ENCODE measurements at places on chromosomes 12 and 14.

DNA sequence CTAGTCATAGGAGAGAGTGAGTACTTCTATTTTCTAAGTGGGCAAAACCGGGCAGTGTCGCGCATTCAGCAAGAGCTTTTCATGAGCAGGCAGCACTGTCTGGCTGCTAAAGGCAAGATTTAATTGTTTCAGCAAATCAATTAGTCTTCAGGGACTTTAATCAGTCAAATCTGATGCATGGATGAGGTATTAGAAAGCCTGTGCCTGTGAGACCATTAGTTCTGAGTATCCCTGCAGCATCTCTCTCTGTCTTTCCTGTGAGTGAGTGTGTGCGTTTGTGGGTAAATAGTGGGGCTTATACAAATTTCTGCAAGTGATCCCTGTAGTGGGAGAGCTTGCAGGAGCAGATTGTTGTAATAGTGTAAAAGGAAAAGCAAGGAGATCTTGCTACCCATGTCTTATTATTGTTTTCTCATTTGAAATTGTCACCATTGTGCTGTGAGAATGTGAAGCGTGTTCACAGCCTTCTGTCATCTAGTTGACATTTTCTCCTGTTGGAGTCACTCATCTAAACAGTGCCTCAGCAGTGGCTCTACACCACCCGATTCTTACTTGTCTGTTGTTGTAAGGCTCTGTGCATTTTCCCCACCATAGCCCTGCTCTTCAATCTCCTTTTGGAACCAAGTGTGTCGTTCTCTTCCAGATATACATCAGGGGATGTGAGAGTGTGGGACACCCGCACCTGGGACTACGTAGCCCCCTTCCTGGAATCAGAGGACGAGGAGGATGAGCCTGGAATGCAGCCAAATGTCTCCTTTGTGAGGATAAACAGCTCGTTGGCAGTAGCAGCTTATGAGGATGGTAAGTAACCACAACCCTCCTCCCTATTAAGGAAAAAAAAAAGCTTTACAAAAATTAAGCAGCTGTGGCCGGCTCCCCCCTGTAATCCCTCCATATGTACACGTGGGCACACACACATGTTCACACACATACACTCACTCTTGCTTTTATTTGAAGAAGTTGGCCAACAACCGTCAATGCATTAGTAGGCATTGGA, 53.6 kb downstream of the FBXW8 start:
- DNase-seq, result no peak

DNA sequence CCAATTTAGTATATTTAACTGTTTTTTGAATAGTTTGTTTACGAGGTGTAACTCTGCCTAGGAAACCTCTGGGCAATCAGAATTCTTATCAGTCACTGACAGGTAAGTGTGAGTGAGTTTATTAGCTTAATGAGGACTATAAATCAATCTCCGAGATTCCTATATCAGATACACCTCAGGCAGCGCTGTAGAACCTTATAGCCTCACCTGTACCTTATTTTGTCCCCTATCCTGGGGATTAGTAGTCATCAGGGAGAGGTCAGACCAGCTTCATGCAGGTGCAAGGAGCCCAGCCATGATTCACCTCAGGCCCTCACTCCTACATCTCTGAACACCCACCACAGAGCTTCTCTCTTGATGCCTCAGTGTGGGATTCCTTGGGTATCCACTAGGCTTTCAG, 256.0 kb downstream of the KTN1 start:
- no peak for DNase-seq

- no peak for DNase-seq
Measured at GRCh38 chr12:28866296-28866695, 282.8 kb upstream of the FAR2 start.

GRCh38 chr12:6262623-6263022, 47.9 kb upstream of the PLEKHG6 start:
- no peak for DNase-seq

DNA sequence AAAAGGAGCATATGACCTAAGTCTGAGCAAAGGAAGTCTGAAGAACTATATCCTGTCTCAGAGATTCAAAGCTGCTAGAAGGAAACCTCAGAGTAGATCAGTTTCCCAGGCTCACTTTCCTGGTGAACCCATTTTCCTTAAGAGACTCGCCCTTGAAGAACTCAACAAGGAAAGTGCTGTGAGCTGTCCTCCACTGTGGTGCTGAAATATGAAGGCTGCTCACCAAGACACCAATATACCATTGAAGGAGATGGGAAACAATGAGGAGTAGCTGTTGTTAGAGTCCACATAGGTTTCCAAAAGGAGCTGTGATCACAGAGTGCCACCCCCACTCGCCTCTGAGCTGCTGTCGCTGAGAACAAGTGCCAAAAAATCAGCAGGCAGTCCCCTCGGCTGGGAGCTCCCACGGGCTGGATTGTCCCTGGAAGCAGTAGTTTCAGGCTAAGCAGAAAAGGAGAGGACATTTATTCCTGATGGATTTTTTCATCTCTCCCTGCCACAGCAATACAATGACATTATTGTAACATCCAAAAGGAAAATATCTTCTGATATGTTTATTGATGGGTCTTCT, 282.1 kb downstream of the RPS29 start:
- DNase-seq, result no peak

DNA sequence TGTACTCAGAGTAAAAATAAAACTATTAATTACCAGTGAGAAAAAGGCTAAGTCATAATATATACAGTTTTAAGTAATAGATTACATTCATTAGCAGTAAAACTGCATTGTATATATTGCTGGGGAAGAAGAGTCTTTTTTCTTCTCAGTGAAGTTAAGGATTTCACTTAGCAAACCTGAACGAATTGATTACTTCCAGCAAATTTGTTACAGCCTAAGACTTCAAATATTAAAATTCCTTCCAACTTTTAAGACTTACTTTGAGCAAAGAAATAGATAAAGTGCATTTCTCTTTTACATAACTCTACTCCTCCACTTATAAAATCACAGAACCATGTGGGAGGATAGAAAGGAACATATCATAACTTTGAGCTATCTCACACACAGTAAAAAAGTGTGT, 43.3 kb downstream of the PIK3C2G start:
- no peak for DNase-seq

- no peak for DNase-seq
Measured at GRCh38 chr12:46087916-46088439, 97.6 kb upstream of the SCAF11 start.

DNA sequence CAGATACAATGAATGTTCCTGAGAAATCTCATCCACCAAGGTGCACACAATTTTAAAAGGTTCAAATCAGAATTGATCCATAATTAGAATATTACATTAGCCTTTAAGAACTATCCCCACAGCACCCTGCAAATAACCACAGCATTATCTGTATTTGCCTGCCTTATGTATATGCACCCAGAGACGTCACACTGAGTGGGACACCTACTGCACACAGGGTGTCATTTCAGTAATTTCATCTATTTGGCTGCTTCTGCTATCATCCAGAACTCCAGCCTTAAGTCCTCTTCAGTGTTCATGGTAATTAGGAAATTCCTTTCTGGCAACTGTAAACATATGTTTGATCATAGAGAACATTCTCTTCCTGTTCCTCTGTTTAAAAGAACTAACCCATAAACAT, 298.4 kb downstream of the SYT1 start:
- no peak for DNase-seq

DNA sequence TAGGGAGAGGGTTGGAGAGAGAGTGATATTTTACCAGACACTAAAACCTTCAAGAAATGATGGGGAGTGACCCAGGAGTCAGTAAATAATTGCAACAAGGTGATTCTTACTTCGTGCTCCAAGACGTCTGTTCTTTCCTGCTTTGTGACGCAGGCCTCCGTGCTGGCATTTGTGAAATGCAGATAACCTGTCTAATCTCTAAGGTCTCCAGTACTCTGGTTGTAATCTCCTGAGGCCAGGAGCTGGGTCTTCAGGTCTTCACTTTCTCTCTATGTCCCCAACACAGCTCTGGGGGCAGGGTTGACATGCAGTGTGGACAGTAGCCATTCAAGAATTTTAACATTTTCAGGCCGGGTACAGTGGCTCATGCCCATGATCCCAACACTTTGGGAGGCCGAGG, 53.1 kb downstream of the CD9 start:
- DNase-seq, result no peak

DNA sequence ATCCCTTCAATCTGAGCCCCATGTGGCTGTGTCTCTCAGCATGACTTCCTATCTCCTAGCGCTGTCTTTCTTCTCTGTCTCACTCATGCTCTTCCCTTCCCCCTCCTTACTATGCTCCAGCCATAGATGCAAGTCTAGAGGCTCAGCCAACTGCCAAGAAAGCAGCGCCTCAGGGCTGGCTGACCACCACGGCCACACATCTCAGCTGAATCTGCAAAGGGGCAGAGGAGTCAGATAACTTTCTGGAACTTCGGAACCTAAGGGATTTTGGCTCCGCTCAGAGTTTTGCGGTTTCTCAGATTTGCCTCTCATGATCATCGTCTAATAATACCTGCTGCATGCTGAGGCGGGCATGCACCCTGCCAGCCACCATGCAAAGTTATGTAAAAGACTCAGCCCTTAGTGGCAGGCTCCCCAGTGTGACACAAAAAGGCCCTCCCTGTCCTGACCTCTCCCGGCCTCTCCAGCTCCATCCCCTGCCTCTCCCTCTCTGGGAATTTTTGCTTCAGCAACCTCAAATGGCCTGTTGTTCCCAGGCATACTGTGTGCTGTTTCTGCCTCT, 5.0 kb upstream of the FGF6 start:
- no peak for DNase-seq

DNA sequence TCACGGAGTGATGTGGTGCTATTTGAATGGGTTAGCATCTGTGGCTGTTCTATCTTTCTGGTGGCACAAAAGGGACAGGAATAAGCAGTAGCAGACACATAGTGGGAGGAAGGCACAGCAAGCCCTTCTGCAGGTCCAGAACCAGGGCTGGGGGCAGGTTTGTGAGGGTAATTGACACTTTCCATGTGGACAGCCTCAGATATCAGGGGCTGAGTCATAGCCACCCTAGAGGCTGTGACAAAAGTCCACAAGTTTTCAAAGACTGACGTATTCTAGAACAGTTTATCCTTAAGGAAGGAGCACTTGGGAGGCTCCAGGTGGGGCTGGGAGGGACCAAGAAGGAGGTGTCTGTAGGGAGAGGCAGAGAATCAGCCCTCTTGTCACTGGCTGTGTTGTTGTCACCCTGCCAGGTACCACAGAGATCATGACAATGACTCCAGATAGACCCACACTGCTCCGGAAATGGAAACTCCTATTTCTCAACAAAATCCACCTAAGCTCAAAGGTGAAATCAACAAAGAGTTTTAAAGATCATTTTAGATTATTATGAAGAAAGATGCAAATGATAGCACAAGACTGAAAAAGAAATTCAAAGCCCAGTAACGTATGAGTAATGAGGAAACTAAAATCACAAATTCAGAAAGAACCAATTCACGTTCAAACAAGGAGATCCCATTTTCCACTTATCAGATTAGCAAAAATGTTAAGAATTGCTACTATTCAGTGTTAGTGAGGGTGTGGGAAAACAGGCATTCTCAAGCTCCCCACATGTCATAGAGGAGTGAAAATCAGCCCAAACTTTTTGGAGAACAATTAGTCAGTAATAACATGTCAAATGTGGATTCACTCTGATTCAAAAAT, 48.3 kb downstream of the NFKBIA start:
- peak; percentile 91 for DNase-seq

- no peak for DNase-seq
Measured at GRCh38 chr14:101598571-101599233, 37.4 kb downstream of the DIO3 start.

- DNase-seq, result no peak
Measured at GRCh38 chr12:43097471-43097870, 454.5 kb downstream of the ADAMTS20 start.

- DNase-seq, result no peak
Measured at GRCh38 chr12:109253913-109254544, 55.1 kb downstream of the FOXN4 start.

- no peak for DNase-seq
Measured at GRCh38 chr14:36997843-36998242, 174.6 kb downstream of the SLC25A21 start.

GRCh38 chr14:24238527-24239037, 3.8 kb downstream of the TINF2 start:
- DNase-seq, result no peak

DNA sequence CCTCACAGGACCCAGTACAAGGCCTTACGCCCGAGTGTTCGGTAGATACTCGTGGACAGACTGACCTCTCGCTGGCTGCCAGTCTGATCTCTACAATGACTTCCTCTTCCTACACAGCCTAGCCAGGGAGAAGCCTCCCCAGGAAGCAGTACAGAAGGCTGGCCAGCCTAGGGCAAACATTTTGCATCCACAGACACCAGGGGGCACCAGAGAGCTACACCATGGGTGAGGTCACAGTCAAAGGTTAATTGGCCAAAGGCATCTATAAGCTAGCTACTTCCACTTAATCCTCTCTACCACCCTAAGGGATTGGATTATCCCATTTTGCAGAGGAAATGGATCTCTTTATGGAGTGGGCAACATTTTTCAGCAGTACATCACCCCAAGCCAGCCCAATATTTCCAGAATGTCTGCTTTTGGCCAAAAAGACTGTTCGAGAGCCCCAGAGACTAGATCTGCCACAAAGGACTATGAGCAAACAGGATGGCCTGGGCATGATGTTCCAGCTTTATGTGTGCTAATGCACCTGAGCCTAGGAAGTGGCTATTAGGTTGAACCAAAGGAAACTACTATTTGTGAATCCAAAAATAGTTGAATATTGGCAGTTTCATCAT, 14.6 kb upstream of the PNMA1 start:
- peak; percentile 79 for DNase-seq

GRCh38 chr14:93725002-93725582, 63.2 kb downstream of the PRIMA1 start:
- no peak for DNase-seq
